ENCODE measurements at places on chromosomes 2 and 18. TPM values are rescaled to one million over a fixed set of nuclear protein-coding genes. Genes with fewer than 3 reads are reported as not detected.
A peak's percentile ranks its signal among the peaks of the same experiment; 100 is the strongest.

Gene FAM124B
- 82.0 TPM for total RNA-seq

Gene ANKRD53
- 2.2 TPM for total RNA-seq

Gene ITM2C
- 8.4 TPM for total RNA-seq

Gene INO80C
- total RNA-seq: 56.0 TPM

Gene AFF3
- 0.16 TPM for total RNA-seq

Gene EVX2
- not detected for total RNA-seq

Gene EHD3
- 12.1 TPM for total RNA-seq

Gene CYP27A1
- total RNA-seq: 12.6 TPM

GRCh38 chr2:64604155-64604554 lies 49.6 kb downstream of the SERTAD2 start:
- no peak for DNase-seq

- no peak for DNase-seq
Measured at GRCh38 chr2:231810905-231811304, 24.7 kb downstream of the COPS7B start.

DNA sequence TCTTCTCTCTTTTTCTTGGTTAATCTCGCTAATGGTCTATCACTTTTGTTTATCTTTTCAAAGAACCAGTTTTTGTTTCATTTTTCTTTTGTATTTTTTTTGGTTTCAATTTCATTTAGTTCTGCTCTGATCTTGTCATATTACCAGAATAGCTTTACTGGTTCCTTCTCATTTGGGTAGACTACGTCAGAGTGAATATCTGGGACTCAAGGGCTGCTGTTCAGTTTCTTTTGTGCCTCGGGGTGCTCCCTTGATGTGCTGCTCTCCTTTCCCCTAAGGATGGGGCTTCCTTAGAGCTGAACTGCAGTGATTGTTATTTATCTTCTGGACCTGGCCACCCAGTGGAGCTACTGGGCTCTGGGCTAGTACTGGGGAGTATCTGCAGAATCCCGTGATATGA lies 29.4 kb upstream of the IL1RN start:
- no peak for DNase-seq

DNA sequence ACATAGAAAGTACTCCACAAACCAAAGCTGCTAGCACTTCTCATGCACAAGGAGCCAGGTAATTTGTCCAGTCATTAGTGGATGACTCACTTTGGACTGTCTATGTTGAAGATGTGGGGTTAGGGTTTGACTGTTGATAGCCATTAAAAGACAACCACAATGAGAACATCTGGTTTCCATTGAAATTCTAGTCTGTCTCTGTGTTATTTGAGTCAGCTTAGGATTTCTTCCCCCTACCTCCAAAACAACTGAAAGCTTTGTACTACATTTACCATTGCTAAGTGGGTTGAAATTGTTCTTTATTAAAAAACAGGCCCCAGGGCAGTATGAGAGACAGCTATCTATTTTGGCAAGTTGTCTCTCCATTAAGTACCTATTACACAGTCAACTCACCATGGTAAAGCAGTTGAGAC lies 50.2 kb upstream of the ANKRD44 start:
- DNase-seq: no peak

DNA sequence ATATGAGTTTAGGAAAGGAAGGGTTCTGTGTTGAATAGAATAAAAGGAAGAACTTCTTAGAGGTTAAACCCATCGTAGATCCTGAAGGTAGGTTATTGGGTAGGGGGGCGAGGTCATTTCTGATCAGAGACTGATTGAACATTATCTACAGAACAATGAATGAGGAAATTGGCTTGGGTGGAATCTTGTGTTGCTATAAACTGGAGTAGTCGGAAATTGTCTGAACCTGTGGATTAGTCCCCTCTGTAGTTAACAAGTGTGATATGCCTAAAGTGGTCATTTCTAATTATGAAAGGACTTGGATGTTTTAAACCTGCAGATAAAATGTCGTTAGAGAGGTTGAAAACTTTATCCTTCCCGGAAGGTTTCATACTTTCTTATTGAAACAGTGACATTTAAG lies 42.1 kb downstream of the EML4 start:
- no peak for DNase-seq

- DNase-seq: peak; percentile 97
Measured at GRCh38 chr18:3652380-3653262, 202.6 kb downstream of the TGIF1 start.

DNA sequence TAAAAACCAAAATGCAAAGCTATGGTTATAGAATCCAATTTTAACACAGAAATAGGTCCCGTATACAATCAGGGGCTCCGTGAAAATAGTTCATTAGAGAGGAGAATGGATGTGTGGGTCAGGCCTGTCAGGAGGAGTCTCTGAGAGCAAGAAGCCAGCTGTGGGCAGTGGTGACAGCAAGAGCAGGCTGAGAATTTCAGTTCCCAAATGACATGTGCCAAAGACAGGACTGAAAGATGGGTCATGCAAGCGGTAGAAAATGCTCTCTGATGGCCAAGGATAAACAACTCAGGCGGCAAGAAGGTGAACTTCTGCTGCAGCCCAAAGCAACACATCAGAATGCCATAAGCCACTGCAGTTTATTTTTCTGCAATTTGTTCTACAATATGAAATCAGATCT lies 100.4 kb downstream of the CCDC141 start:
- DNase-seq: no peak

DNA sequence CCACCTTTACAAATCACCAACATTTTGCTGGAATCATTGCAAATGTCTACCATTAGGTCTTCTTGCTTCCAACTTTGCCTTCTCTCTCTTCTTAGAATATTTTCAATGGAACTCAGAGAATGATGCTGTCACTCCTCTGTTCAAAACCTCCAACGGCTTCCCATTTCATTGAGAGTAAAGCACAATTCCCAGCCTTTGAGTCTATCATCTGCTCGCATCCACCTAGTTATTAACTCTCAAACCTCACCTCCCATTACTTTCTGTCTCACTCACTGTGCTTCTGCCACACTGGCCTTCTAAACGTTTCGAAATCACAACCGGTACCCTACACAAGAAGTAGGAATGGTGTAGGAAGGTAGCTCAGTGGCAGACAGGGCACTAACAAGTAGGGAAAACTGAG lies 40.0 kb downstream of the ROCK2 start:
- DNase-seq: no peak

DNA sequence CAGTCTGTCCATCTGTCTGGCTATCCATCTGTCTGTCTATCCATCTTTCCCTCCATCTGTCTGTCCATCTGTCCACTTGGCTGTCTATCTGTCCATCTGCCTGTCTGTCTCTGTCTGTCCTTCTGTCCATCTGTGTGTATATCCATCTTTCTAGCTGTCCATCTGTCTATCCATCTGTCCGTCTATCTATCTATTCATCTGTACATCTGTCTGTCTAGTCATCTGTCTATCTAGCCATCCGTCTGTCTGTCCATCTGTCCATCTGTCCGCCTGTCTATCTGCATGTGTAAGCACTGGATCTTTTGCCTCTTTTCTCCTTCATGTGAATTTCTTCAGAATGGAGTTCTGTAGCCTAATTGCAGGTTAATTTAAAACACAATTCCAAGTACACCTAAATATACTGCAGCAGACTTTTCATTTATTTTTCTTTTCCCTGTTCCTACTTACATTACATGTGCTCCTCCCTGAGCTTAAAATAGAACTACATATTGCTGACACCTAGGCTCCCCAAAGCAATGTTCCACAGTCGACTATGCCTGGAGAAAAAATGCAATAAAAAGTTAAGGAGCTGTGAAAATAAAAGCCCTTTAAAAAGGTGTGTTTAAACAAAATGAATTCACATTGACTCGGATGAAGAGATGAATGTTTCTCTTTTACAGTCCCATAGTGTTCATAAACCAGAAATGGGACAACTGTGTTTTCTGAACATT lies 37.4 kb upstream of the TXNDC2 start:
- DNase-seq: no peak

- DNase-seq: no peak
Measured at GRCh38 chr2:201915446-201915845, 109.1 kb downstream of the CDK15 start.

- no peak for DNase-seq
Measured at GRCh38 chr18:57806201-57806977, 3.3 kb upstream of the ATP8B1 start.

DNA sequence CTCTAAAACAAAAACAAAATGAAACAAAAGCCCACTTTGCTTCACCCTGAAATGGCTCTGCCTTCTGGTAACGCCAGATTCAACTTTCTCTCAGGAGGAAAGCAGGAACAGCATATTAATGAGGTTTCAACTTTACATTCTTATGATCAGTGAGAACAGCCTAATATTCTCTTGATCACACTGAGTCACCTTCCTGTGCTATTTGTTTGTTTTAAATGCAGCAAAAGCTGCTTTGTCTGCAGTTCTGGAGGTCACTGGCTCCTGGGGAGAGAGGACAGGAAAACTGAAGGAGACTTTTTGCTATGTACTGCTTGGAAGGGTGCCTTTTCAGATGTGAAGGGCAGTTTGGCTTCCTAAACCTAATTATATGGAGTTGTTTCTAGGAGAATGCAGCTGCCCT lies 48.1 kb downstream of the MAIP1 start:
- DNase-seq: peak; percentile 75

DNA sequence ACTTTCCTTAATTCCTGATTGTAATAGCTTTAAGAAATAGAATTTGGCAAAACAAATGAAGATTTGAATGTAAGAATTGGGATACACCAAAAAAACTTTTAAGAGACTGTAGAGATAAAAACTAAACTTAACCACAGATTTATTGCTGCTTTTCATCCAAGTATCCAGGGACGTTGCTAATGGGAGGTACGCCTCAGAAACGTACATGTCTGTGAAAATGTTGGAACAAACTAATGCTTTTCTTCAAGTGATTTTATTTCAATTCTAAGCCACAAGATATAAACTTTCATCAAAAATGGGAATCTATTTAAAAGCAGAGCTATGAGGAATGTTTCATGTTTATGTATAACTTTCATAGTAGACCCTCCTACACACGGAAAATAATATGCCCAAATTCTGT lies 66.3 kb downstream of the ARHGAP15 start:
- DNase-seq: no peak

DNA sequence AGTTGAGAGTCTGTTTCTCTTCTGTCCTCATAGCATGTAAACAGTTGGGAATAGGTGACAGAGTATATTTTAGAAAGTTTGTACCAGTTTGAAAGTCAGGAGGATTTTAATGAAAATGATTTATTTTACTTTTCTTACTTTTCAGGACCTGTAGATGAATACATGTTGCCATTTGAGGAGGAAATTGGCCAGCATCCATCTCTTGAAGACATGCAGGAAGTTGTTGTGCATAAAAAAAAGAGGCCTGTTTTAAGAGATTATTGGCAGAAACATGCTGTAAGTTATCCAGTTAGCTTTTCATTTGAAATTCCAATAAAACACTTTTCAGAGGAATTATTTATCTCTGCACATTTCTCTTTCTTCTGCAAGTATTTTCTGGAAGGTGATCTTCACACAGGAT lies 81.1 kb downstream of the ACVR2A start:
- DNase-seq: peak; percentile 67

- DNase-seq: no peak
Measured at GRCh38 chr2:106764614-106765013, 121.4 kb downstream of the ST6GAL2 start.

GRCh38 chr2:100981011-100981410 lies 21.1 kb upstream of the RPL31 start:
- no peak for DNase-seq

GRCh38 chr18:7923105-7923504 lies 356.0 kb downstream of the PTPRM start:
- peak; percentile 54 for DNase-seq

GRCh38 chr2:201275069-201275468 lies 14.7 kb downstream of the CASP8 start:
- DNase-seq: no peak

- peak; percentile 95 for DNase-seq
Measured at GRCh38 chr2:193847130-193847529, 1652.4 kb upstream of the TMEFF2 start.

DNA sequence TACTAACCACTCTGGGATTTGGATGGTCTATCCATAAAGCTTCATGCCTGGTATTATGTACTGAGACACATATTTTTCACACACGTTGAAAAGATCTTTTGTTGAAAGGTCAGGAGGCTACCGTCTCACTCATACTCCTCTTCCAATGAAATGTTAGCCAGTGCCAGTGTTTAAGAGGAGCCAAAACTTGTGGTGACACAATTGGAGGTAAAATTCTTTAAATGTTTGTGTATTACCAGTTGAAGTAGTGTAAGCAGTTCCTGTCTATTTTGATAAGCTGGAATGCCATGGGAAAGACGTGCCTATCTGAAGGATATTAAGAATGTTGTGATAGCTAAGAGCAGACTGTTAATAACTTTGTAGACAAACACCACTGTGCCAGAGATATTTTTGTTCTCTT lies 32.1 kb downstream of the MARCHF7 start:
- DNase-seq: peak; percentile 79

- DNase-seq: peak; percentile 74
Measured at GRCh38 chr2:12717191-12718014, 667 bp downstream of the TRIB2 start.

GRCh38 chr2:8985561-8986326 lies 17.7 kb downstream of the MBOAT2 start:
- DNase-seq: no peak

DNA sequence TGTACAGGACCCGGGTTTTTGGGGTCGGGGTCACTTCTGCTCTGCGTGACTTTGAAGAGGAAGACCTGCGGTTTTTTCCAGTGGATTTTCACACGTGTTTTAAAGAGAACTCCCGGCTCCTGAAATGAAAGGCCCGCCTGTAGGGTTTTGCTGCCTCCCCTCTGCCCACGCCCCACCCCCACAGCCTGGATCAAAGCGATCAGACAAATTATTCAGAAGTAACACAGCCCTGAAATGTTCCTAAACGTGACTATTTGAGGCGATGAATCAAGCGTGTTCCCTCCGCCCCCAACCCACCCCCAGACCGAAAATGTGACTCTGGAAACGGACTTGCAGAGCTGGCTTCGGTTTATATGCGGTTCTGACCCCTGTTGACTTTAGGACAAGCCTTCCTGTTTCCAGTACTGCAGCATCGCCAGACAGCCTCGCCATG lies 28.7 kb upstream of the SMIM21 start:
- no peak for DNase-seq

GRCh38 chr18:43279015-43279744 lies 1.9 kb upstream of the SYT4 start:
- DNase-seq: no peak

GRCh38 chr2:168571061-168571460 lies 115.0 kb downstream of the CERS6 start:
- DNase-seq: peak; percentile 35

DNA sequence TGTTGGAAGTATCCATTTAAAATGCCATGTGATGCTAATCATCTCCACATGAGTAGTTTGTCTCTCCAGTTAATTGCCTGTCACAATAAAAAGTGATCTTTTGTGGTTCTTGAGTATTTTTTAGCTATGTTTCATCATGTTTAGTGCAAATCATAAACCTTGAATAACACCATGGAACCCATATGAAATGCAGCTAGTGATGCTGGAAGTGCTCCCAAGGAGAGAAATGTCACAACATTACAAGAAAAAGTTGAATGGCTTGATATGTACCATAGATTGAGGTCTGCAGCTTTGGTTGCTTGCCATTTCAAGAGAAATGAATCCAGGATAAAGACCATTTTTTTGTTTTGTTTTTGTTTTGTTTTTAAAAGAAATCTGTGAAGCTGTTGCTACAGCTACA lies 14.3 kb downstream of the PTPN4 start:
- DNase-seq: no peak

GRCh38 chr2:240932001-240932723 lies 26.0 kb downstream of the CROCC2 start:
- DNase-seq: no peak

Measured in endothelial cell of umbilical vein (primary cell).